ENCODE measurements at places on chromosomes 13 and 19.

DNA sequence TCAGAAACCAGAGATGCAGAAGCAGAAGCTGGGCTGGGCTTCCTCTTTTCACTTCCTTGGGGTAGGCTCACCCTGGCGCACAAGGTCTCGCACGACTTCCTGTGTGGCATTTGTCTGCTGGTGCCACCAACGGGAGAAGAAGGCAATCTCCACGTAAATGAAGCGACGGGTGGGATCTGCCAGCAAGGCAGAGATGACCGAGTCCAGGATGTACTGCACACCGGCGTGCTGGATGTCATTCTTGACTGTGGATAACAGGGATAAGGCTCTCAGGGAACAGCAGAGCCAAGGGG lies 1.3 kb downstream of the MAN2B1 start:
- DNase-seq: peak; percentile 95

- no peak for DNase-seq
These were observed 668 bp downstream of the ZFR2 start for GRCh38 chr19:3867971-3868769.

DNA sequence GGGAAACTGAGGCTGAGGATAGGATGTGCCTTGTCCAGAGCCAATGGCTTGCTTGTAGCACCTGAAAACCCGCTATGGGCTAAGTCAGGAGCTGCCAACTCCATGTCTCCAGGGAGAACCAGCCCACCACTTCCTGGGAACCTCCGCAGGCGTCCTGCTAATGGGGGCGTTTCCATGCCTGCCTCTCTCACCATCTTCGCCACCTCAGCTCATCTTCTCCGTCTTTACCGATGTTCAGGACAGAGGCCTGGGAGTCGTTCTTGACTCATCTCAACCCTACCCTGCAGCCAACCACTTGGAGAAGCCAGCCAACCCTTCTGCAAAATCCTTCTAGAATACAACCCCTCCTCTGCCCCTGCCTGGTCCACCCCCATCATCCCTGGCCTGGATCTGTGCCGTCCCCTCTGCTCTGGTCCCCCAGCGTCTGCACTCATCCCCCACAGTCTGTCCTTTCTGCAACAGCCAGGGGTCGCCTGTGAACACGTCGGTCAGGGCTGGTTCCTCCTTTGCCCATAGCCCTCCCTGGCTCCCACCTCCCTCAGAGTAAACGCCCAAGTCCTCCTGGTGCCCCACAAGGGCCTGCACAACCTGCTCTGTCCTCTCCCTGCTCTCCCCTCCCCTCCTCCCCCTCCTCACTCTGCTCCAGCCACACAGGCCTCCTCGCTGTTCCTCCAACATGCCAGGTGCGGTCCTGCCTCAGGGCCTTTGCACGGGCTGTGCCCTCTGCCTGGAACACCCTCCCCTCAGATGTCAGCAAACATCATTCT lies 31.0 kb downstream of the PTPRS start:
- DNase-seq: no peak

DNA sequence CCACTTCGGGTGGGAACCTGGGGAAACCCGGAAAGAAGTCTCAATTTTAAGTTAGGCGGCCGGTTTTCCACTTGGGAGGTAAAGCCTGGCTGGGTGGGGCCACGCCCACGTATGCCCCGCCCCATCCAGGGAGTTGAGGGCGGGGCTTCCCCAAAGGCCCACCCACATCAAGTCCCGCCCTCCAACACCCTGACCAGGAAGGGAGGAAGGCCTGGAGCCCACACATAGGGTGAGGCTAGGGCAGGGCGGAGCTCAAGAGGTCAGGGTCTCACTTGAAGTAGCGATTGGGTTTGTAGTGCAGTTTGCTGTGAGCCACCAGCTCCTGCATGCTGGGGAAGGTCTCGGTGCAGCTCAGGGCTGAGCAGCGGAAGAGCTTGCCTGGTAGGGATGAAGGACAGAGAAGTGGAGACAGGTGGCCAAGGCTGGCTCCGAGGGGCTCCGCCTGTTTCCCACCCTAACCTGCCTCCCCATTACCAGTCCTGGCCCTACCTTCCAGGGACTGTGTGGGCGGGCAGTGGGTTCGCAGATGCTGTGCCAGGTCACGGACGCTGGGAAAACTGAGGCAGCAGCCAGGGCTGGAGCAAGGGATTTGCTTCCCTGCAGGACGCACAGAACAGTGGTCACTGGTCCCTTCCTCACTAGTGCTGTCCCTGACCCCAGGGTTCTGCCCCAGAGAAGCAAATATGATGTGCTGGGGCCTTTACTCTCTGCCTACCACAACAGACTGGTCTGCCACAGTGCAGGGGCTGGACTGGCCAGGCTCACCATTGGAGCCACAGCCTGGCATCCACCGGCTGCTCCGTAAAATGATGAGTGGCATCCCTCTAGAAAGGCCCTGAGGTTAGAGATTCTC lies 1.6 kb downstream of the ZNF414 start:
- DNase-seq: no peak

DNA sequence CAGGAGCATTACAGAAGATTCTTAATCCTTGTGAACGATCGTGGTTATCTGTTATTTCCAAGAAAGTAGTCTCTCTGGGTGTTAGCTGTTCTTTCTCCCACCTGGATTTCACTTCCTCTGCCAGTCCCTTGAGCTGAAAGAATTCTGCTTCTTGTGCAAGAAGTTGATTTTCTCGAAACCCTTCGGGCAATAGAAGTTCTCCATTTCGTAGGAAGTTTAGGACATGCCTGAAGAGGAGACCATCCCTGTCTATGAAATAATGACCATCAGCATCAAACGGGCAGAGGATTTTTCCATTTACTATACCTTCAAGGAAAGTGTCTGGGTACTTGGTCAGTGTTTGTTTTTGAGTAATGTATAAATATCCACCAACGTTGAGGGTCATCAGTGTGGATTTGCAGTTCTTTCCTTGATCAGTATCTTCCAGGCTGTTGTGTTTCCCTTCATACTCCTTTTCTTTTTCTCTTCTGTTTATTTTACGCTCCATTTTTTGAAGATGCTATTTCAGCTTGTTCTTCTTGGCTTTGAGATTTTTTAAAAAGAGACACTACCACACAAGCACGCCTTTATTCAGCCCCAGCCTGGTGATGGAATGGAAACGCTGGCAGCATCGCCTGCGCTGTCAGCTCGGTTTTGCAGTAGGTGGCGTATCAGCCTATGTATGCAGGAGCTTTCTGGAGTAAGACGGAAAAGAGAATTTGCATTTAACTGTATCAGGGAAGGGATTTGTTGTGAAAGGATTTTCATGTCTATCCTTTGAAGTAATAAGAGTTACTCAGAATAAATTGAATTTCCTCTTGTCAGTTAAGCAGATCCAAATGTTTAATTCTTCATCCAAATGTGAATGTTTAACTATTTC lies 6.5 kb downstream of the KCTD4 start:
- DNase-seq: no peak

- DNase-seq: peak; percentile 50
These were observed 14.6 kb downstream of the FRY start for GRCh38 chr13:32045982-32046785.

GRCh38 chr19:33508431-33508830 lies 13.2 kb downstream of the PEPD start:
- no peak for DNase-seq

DNA sequence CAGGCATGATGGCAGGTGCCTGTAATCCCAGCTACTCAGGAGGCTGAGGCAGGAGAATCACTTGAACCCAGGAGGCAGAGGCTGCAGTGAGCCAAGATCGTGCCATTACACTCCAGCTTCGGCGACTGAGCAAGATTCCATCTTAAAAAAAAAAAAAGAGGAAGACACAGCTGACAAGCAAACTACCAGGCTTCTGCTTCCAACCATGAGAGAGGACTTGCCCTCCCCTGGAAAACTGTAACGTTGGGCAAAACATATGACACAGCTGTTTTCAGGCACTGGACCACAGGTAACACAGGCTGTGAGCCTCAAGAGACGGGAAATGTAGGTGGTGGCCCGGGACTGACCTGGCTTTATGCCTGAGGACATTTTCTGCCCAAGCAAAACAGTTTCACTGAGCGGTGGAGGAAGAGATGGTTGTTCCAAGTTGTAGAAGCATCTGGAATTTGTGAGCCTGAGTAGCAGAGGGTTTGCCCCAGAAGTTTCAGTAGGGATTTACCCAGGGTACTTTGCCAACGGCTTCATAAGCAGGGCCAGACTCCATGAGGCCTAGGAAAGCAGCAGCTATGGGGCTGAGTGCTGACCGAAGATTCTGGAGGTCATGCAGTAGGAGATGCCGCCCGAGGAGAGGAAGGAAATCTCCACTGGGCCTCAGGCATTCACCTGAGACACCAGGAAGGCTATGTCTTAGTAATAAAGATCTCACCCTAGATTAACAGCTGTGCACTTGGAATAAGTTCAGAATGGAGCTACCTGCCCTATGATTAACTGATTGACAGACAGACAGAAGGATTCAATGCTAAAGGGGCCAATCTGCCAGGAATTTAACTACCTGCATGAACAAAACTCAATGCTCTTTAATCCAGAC lies 88.0 kb downstream of the ABCC4 start:
- DNase-seq: no peak

DNA sequence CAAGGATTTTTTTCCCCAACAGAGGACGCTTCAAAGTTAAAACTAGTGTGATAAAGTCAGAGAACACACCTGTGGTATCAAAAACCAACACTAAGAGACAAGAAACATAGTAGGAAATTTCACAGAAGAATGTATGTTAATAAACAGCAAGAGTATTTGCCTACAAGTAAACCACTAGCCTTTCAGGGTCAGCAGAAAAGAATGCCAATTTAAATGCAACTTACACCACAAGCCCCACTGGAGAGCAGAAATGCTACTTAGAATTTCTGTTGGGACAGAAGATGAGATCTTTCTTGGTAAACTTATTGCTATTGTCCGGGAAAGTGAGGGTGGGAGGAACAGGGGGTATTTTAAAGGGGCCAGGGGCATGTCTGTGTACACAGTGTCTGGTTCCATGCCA lies 68.6 kb downstream of the STK24 start:
- DNase-seq: no peak

DNA sequence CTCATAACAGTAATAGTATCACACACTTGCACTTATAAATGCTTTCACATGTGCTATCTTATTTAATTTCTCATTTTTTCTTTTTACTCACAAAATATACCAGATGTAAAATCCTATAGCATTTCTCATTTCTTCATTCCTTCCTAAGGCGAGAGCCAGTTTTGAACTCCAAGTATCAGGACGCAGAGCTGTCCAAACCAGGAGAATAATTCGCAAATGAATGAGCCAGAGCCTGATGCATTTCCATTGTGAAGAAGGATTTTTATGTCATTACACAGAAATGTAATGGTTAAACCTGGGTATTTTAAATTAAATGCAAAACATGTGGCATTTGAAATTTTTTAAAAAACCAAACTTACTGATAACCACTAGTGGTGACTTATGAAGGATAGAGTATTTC lies 244.3 kb downstream of the RGCC start:
- no peak for DNase-seq

GRCh38 chr19:8988204-8988603 lies 22.0 kb downstream of the MUC16 start:
- no peak for DNase-seq

- DNase-seq: no peak
These were observed 10.3 kb downstream of the APBA3 start for GRCh38 chr19:3751236-3751635.

DNA sequence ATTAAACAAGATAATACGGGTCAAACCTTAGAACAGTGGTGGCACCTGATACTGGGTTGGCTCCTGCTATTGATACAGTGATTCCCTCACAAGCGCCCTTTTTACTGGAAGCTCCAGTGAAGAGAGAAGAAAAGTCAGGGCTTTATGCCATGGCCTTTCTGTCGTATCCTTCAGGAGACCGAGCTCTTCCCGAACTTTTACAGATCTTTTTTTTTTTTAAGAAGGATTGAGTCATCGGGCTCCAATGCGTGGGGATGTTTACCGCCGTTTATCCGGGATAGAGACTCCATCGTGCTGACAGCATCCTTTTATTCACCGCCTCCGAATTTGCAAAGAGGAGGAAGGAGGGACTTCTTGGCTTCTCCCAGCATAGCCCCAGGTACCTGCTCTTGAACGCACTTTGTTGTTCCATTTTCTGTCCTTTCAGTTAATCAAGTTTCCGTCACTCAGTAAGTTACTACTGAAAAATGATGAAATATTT lies 574 bp downstream of the ZNF227 start:
- no peak for DNase-seq

DNA sequence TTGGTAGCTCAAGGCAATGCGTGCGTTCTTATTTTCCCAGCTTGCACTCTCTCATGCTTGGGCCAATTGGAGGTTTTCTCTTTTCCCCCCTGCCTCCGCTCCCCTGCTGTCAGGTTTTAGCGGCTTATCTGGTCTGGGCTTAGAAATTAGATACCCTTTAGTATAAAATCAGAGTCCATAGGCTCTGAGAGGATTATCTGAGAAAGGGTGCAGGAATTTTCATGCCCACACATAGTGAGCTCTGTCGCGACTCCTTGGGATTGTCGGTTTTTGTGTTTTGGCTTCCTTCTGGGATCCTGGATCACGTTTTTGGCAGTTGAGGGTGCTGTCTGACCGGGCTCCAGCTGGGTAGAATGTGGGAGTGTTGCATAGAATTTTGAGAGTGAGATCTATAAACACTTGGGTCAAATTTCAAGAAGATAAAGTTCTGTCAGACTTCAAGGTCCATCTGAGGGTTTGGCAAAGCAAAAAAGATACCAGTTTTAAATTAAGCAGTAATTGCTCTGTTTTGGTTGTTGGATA lies 12.4 kb downstream of the CHAF1A start:
- no peak for DNase-seq

GRCh38 chr13:110042253-110042950 lies 256.0 kb upstream of the IRS2 start:
- no peak for DNase-seq

GRCh38 chr13:76723551-76724232 lies 162.5 kb downstream of the KCTD12 start:
- peak; percentile 89 for DNase-seq

DNA sequence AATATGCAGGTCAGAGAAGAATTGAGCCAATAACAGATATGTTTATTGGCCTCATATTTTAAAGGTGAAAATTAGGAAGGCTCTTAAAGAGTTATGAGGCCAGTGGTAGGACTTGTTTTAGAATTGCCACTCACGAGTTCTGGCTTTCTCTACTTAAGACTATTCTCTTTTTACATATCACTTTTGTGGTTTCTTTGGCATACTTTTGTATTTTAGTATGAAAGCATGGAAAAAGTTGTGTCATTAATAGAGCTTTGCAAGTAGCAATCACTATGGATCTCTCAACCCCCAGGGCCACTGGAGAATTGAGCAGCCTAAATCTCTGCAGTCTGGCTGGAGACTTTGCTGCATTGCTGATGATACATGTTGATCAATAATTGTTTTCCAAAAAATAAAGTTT lies 64.6 kb upstream of the SOX21 start:
- no peak for DNase-seq
